Stimulated activated CD4-positive, alpha-beta T cell treated with anti-CD3 and anti-CD28 coated beads, Interleukin-4, amount 100 ng/mL, for 1 hour (primary cell): ENCODE measurements at places on chromosomes 7 and 10.

DNA sequence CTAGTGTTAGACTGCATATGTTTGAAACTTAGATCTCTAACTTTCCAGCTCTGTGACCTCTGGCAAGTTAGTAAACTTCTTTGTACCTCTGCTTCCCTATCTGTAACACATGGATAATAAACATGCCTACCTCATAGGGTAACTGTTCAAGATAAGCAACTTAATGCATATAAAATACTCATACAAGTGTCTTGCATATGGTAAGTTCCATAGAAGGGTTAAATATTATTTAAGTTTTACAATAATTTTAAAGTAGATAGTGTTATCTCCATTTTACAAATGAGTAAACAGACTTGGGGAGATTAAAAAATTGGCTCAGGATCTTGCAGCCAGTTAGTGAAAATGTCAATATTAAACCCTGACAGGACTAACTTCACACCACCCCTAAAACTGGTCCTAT is 30.1 kb upstream of the CD36 start:
- DNase-seq: no peak

- no peak for DNase-seq
Measured at GRCh38 chr10:109030581-109031210, 892.6 kb downstream of the XPNPEP1 start.

DNA sequence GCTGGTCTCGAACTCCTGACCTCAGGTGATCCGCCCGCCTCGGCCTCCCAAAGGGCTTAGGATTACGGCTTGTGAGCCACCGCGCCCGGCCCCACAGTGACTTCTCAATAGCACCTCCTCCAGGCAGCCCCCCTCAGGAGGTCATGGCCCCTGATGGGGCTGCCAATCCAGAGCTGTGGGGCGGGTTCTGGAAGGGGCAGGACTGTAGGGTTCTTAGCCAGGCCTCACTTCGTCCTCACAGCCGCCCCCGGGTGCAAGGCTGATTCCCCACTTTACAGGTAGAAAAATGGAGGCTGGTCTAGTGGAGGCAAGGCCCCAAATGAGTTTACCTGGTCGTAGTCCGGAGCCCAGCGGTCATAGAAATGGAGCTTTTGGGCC is 638 bp downstream of the METTL27 start:
- no peak for DNase-seq

DNA sequence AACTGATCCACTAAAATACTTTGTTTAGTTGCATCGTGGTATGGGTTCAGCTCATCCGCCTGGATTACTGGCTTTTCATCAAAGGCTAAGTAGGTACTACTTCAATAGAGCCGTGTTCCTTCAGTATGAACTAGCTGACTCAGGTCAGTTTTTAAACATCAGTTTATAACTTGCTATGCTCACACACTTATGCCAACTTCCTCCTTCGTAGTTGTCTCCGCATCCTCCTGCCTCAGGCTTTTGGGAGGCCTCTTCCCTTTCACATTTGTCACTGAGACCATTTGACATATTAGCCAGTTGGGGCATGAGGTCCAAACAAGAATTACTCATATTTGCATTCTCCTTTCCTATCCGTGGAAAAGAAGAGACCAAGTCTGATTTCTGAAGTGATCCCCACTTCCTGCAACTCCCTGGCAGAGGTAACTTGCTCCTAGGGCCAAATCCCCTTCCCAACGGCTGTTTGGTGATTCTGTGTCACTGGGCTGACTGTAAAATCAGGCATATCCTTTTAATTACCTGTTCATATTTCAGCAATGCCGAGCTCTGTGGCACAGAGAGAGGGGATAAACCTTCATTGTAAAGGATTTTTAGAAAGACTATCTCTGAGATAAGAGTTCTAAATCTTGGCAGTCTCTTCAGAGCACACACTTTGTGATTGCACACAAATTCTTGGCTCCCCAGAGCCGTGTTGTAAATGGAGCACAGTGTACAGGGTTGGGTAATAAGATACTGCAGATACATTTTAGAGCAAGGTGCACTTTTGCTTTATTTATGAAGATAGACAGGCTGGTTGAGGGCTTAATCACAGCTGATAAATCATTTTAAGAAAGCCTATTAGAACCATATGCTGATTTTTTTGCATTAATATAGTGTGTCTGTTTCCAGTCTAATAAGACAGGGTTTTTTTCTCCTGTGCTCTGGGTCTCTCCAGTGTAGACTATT is 108.0 kb downstream of the CREB5 start:
- DNase-seq: no peak

GRCh38 chr10:122864901-122865300 is 14.5 kb downstream of the FAM24B start:
- DNase-seq: no peak

- DNase-seq: no peak
Measured at GRCh38 chr7:148609045-148609725, 18.6 kb downstream of the C7orf33 start.

GRCh38 chr7:113374955-113375354 is 256.6 kb upstream of the SMIM30 start:
- no peak for DNase-seq

- no peak for DNase-seq
Measured at GRCh38 chr7:7178906-7179305, 3.4 kb upstream of the C1GALT1 start.

GRCh38 chr10:50653758-50654157 is 30.0 kb upstream of the SGMS1 start:
- DNase-seq: no peak

- no peak for DNase-seq
Measured at GRCh38 chr7:908159-908581, 31.8 kb downstream of the GET4 start.

GRCh38 chr10:20993830-20994527 is 96.9 kb upstream of the NEBL start:
- DNase-seq: no peak
